ENCODE measurements at places on chromosomes 16 and 17.

GRCh38 chr17:49224997-49225337 is 5.6 kb downstream of the PHOSPHO1 start:
- DNase-seq: no peak

- no peak for DNase-seq
These were observed 49.6 kb upstream of the LRRC37A3 start for GRCh38 chr17:64968652-64969501.

DNA sequence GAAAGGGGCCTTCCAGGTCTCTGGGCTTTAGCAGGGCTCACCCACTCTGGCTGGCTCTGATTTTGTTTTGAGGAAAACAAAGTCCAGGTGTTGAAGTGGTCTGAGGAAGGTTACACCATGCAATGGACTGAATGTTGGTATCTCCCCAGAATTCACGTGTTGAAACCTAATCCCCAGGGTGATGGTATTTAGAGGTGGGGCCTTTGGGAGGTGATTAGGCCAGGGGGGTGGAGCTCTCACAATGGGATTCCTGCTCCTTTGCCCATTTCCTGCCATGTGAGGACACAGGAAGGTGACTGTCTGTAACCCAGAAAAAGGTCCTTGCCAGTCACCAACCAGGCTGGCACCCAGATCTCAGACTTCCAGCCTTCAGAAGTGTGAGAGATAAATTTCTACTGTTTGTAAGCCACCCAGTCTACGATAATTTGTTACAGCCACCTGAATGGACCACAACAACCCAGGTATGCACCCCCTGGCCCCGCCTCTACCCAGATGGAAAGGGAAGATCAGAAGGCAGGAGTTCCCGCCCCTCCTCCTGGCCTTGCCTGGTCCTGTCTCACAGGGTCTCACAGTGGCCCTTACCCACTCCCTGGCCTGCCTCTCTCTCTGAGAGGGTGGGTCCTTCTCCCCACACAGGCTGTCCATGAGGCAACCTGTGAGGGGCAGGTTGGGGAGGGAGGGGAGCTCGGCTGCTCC is 32.0 kb downstream of the LRRC75A start:
- DNase-seq: no peak

GRCh38 chr17:57584050-57584551 is 161.0 kb downstream of the CCDC182 start:
- no peak for DNase-seq

GRCh38 chr16:84768061-84768807 is 51.6 kb upstream of the CRISPLD2 start:
- DNase-seq: no peak

- DNase-seq: peak; percentile 35
These were observed 50.2 kb upstream of the SLC12A3 start for GRCh38 chr16:56814537-56815432.

- peak; percentile 66 for DNase-seq
These were observed 43.2 kb downstream of the TSC2 start for GRCh38 chr16:2090777-2091546.

GRCh38 chr17:30576326-30576861 is 99.2 kb downstream of the GOSR1 start:
- no peak for DNase-seq

- DNase-seq: no peak
These were observed 102.0 kb upstream of the NOL11 start for GRCh38 chr17:67615736-67616135.

GRCh38 chr17:51580869-51581268 is 320.5 kb downstream of the UTP18 start:
- no peak for DNase-seq

DNA sequence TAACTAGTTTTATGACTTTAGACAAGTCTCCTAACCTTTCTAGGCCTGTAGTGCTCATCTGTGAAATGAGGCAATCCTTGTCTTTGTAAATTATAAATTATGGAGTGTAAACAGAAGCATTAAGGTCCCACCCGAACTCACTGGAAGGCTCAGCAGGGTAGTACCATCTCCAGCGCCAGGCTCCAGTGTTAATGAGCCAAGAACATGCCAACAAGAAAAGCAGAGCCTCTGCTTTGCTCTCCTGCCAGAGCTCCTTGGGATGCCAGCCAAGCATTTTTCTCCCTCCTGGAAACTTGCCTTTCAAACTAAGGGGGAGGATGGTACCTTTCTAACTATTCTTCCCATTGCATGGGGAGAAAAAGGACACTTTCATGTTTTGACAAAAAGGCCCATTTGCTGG is 14.9 kb downstream of the LIMD2 start:
- no peak for DNase-seq

- DNase-seq: no peak
These were observed 10.5 kb upstream of the FOXN1 start for GRCh38 chr17:28495635-28496034.

- no peak for DNase-seq
These were observed 295.1 kb upstream of the SOX9 start for GRCh38 chr17:71825687-71826086.

- peak; percentile 21 for DNase-seq
These were observed 332.8 kb upstream of the ERCC4 start for GRCh38 chr16:13587181-13587580.

GRCh38 chr16:76801357-76801756 is 389.6 kb upstream of the MON1B start:
- no peak for DNase-seq

DNA sequence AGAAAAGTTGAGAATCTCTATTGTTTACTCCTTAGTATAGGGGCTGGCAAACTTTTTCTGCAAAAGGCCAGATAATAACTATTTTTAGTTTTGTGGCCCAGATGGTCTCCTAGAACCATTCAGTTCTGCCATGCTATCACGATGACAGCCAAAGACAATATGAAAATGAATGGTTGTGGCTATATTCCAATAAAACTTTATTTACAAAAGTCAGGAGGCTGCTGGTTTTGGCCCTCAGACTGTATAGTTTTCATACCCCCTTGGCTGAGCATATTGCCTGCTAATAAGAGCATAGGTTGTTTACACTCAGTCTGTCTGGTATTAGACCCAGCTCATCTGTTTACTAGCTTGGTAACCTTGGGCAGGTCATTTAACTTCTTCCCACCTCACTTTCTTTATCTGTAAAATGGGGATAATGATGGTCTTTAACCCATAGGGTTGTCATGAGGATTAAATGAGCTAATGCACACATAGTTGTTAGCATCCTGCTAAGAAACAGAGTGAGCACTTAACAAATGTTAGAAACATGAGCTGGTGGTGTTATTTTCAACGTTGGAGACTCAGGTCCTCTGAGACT is 156.3 kb downstream of the MSI2 start:
- no peak for DNase-seq

GRCh38 chr16:77790009-77790372 is 1.6 kb downstream of the VAT1L start:
- no peak for DNase-seq

- no peak for DNase-seq
These were observed 139.0 kb upstream of the HS3ST3A1 start for GRCh38 chr17:13740686-13741085.

DNA sequence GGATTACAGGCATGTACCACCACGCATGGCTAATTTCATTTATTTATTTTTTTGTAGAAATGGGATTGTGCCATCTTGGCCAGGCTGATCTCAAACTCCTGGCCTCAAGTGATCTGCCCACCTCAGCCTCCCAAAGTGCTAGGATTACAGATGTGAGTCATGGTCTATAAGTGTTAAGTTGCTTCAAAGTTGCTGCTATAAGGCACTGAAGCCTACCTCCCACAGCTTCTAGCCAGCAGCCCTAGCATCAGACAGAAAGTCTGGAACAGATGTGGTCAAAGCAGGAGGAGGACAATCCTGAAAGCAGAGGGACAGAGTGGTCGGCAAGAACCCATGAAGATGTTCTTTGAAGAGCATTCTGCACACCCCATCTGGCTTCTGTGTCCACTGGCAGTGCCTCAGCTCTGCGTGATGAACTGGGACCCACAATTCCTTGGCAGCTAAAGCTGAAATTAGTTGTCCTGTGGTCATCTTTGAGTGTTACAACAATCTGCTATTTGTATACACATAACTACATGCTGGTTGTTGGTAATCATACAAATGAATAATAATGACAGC is 11.2 kb downstream of the MAP3K14 start:
- no peak for DNase-seq

DNA sequence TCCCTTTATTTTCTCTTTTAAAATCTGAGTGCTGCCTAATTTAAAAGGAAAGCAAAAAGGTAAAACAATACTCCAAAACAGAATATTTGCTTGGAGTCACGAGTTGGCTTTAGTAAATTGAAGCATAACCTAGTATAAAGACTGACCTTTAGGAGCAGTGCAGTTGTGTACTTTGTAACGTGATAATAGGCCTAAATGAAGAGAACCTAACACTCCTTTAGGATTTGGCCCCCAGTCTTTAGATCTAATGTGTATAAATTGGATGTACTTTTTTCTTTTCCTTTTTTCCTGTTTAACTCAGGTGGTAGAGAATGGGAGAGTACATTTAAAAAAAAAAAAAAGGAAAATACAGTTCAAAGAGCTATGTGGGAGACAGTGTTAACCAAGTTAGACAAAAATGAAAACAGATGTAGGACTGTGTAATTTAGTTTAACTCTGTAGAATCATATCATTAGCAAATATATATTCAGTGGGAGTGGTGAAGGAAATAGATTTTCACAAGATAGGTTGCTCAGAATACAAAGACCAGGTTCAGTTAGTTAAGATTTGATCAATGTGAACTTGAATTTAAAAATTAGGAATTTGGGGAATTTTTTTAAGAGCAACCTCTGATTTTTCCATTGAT is 16.8 kb downstream of the CPD start:
- DNase-seq: no peak

DNA sequence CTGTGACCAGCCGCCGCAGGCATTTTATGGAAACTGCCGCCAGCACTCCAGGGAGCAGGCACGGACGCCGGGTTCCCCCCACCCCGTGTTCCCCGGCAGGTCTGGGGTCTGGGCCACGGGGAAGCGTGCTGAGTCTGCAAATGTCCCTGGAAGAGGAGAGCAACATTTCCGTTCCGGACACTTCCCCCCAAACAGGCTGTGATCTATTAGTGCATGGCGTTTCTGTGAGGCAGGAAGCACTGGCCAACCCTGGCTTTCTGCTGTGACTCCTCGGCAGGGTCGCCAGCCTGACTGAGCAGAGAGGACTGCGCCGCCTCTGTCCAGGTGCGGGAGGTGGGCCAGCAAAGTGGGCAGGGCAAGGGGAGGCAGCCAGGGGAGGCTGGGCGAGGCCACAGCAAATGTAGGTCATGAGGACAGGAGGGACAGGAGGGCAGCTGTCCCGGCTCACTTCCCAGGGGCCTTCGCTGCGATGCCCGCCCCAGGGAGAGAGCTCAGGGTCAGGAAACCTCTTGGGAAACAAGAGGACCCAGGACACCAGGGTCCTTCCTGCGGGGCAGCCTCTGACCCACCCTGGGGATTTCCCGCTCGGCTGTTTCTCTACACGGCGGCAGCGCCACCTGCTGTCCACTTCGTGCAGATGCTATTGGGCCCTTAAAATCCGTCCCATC is 9.5 kb downstream of the FOXF1 start:
- no peak for DNase-seq

DNA sequence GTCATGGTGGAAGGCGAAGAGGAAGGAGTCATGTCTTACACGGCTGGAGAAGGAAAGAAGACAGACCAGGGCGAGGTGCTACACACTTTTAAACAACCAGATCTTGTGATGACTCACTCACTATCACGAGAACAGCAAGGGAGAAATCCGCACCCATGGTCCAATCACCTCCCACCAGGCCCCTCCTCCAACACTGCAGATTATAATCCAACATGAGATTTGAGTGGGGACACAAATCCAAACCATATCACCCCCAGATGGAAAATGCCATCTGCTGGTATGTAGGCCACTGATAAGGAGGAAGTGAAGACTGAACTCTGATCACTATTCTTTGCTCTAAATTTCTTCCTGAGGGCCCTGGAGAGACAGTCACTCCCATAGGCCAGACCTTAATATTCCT is 7.5 kb upstream of the ITGAX start:
- DNase-seq: no peak

DNA sequence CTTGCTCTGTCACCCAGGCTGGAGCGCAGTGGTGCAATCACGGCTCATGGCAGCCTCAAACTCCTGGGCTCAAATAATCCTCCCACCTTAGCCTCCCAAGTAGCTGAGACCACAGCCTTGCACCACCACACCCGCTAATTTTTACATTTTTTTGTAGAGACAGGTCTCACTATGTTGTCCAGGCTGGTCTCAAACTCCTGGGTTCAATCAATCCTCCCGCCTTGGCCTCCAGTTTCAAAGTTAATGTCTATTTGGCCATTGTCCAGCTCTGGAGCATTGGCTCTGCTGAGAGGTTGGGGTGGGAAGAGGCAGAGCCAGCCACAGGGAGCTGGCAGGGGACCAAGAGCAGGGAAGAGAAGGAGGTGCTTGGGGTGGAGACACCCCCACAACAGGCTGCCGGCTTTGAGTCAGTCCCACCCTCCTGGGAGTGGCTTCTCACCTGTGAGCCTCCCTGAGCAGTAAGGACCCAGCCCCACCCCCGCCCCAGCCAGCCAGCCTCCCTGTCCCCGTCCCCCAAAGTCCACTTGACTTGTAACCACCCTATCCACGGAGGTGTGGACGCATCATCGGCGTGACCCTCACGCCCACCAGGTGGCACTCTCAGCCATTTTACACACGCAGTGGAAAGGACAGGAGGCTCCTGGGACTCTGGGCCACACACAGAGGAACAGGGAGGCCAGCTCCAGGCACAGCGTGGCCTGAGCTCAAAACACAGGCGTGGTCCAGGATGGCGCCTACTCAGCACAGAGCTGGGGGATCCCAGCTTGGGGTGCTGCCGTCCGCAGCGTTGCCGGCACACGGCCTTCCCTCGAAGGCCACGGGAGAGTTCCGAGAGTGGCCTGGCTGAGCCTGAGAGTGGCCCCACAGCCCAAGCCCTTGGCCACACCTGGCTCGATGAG is 22.8 kb upstream of the PVALEF start:
- peak; percentile 70 for DNase-seq

DNA sequence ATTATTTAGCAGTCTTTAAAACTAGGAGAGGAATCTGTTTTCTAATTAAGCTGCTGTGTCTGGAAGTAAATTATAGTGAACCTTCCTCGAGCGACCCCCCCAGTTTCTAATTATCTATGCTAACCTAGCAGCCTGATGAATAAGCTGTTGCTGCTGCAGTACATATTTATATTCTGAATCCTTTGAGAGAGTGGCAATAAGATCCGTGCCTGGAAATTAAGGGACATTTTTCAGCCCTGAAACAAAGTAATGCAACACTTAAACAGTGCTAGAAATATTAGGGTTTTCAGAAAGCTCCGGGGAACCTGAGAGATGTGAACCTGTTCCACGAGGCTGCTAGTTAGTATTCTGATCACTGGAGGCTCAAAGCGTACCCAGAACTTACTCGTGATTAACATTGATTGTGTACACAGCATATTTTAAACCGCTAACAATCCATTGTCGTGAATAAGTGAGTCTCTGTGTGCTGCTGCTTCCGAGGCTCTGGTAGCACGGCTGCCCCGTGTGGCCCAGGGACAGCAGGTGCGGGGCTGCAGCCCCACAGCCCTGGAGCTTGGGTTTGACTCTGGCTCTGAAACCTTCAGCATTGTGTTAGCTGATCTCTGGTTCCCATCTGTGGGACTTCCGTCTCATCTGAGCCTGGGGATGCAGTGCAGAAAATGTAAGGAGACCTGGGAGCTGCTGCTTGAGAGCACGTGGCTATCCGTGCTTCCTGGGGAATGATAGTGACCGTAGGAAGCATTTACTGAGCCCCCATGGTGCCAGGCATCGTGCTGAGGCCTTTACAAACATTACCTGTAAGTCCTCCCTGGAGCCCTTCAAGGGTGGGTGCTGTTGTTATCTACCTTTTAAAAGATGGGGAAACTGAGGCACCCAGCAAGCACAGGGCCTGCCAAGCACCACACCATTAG is 190.9 kb upstream of the CHMP6 start:
- no peak for DNase-seq

- DNase-seq: no peak
These were observed 74.7 kb upstream of the CDH11 start for GRCh38 chr16:65196420-65197075.
